ENCODE measurements at places on chromosomes 11 and 22. TPM values are rescaled to one million over a fixed set of nuclear protein-coding genes. Genes with fewer than 3 reads are reported as not detected.

The VWCE gene
- 5.4 TPM for total RNA-seq

The DGCR6 gene
- 5.0 TPM for total RNA-seq

The CARD16 gene
- total RNA-seq = 12.7 TPM

The MAJIN gene
- total RNA-seq = not detected

The TREH gene
- 0.33 TPM for total RNA-seq

The MYO7A gene
- total RNA-seq = 2.8 TPM

The SEC14L6 gene
- total RNA-seq = 0.98 TPM

The PACSIN3 gene
- total RNA-seq = 52.5 TPM

The CALCA gene
- total RNA-seq = 0.86 TPM

The DEFB131B gene
- not detected for total RNA-seq

The APOA1 gene
- 626 TPM for total RNA-seq

The DNAJB7 gene
- total RNA-seq = not detected

The TNNT3 gene
- 40.9 TPM for total RNA-seq

The C22orf23 gene
- total RNA-seq = 0.70 TPM

The OAF gene
- 67.5 TPM for total RNA-seq

The CASP12 gene
- not detected for total RNA-seq

The HTR3A gene
- 0.27 TPM for total RNA-seq

The RAB38 gene
- total RNA-seq = 10.2 TPM

The TIGD3 gene
- 1.2 TPM for total RNA-seq

The TECTA gene
- 0.86 TPM for total RNA-seq

The C1QTNF5 gene
- 2.0 TPM for total RNA-seq

The PLET1 gene
- not detected for total RNA-seq

The RASSF10 gene
- 8.6 TPM for total RNA-seq

The OR2AG2 gene
- not detected for total RNA-seq

The MAPK8IP2 gene
- total RNA-seq = 13.0 TPM

The HTR3B gene
- total RNA-seq = 0.17 TPM
